Osteoblast (primary cell): ENCODE measurements at places on chromosomes 1 and 21. TPM values are rescaled to one million over a fixed set of nuclear protein-coding genes. Genes with fewer than 3 reads are reported as not detected.
A peak's percentile ranks its signal among the peaks of the same experiment; 100 is the strongest.

Gene NFASC
- total RNA-seq = 28.6 and 36.9 TPM in 2 replicates

- H3K27me3 ChIP-seq = no peaks in the 10 kb centered on the region
- no peaks in the 10 kb centered on the region for H3K36me3 ChIP-seq
- peak; percentile 81 for DNase-seq
Measured at GRCh38 chr21:45109831-45110492, 35.6 kb downstream of the ADARB1 start.

DNA sequence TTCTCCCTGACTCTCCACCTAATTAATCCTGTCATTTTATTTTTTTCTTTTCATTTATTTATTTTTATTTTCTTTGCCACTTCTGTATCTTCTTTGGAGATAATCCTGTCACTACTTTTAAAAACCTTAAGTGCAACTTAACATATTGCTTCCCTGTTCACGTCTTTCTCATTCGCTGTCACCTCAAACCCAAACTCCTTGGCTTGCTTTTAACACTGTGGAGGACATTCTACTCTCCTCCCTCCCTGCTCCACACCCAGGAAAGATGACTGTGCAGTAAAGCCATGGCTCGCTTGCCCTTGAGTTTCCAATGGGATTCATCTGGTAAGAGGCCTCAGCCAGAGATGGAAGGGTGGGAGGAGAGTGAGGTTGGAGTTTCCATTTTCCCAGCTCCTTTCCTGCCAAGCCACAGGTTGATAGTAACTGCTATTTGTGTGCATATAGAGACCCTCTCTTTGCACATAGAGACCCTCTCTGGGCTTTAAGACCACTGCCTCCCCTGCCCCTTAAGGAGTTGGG, 6.4 kb upstream of the BRWD1 start:
- H3K27ac ChIP-seq = no peak overlapping the region
- H3K4me3 ChIP-seq = no peak overlapping the region
- H3K36me3 ChIP-seq = no peaks in the 10 kb centered on the region
- H3K4me1 ChIP-seq = peaks cover 12% of the 10 kb centered on the region
- DNase-seq = peak; percentile 71

DNA sequence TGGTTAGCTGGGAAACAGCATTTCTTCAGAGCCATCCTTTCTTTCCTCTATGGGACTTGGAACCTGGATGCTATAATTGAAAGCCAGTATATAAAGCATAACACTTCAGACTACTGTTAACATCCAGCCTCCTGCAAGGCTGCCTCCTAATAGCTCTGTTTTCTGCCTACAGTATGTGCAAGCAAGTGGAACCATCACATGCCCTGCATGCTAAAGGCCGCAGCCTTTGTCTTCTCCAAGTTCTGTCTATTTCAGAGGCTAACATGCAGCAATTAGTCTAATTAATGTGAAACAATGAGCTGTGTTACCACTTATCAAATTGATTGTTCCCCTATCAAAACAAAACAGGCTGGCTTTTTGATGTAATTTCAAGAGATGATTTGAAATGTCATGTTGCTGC, 82.7 kb upstream of the ESRRG start:
- H3K27me3 ChIP-seq = no peaks in the 10 kb centered on the region
- no peaks in the 10 kb centered on the region for H3K36me3 ChIP-seq
- H3K4me3 ChIP-seq = no peak overlapping the region
- H3K27ac ChIP-seq = no peak overlapping the region
- DNase-seq = no peak
- no peaks in the 10 kb centered on the region for H3K4me1 ChIP-seq

DNA sequence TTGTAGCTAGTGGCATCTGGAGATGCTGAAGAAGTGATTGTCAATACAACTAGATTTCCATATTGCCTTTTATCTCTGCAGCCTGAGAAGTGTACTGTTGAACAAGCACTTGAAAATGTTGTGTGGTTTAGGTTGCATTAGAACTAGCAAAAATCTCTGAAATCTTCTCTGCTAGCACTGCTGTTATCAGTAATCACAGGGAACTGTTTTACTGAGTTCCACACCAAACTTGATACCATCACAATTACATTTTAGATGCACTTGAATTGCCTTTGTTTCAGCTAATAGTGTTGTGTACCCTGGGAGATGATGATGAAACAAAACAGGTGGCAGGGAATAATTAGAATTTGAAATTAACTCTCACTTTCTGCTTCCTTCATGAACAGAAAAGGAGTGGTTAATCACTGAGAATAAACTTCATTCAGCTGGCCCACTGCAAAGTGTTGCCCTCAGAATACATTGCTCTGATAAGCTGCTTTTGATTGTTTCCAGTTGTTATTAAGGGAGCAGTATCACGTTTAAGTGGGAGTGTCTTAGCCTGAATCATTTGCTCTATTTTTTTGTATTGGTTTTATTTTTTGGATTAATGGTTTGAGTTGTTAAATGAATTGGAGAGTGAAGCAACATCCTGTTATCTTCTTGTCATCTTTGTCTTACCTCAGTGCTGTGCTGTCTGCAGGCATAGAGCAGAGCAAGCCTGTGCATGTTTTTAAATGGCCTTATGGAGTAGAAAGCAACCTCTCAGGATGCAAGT, 13.0 kb downstream of the FAM20B start:
- no peak for DNase-seq
- no peak overlapping the region for H3K4me3 ChIP-seq
- H3K27me3 ChIP-seq = no peaks in the 10 kb centered on the region
- peaks cover 45% of the 10 kb centered on the region for H3K4me1 ChIP-seq

DNA sequence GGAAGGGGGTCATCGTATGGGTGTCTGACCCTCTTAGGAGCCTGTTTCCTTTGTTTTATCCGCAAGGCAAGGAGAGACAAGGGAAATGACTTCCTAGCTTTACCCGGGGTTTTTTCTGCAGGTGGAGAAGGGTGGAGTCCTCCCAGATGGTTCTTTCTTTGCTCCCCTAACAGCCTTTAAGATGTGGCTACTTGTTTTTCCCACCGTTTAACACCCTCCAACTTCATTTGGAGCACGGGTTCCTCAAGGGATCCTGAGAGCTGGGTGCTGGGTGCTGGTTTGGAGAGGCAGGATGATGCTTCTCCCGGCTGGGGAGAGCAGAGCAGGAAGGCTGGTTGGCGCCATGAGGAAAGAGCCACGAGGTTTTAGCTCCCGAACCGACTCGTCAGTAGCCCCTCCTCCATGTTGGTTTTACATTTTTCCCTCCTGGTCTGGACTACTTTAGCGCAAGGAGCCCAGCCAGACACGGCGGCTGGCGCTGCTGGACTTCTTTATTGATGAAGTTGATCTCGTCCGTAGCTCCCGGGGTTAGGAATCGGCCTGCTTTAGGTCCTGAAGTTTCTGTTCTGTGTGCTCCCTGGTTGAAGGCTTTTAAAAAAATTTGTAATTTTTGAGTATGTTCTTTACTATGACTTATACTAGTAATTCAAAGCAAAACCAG, 1.4 kb downstream of the UCK2 start:
- peak; percentile 95 for DNase-seq
- no peaks in the 10 kb centered on the region for H3K27me3 ChIP-seq
- peak overlapping the region; percentile 81 for H3K4me3 ChIP-seq
- H3K4me1 ChIP-seq = peaks cover 23% of the 10 kb centered on the region
- H3K36me3 ChIP-seq = no peaks in the 10 kb centered on the region

- H3K4me1 ChIP-seq = no peaks in the 10 kb centered on the region
- H3K4me3 ChIP-seq = no peak overlapping the region
- H3K36me3 ChIP-seq = no peaks in the 10 kb centered on the region
- H3K27me3 ChIP-seq = no peaks in the 10 kb centered on the region
- H3K27ac ChIP-seq = no peak overlapping the region
Measured at GRCh38 chr1:200524092-200524491, 96.5 kb downstream of the KIF14 start.

Gene LRRN2
- total RNA-seq = under 0.01 TPM in 1 of 2 replicates, not detected in the other

DNA sequence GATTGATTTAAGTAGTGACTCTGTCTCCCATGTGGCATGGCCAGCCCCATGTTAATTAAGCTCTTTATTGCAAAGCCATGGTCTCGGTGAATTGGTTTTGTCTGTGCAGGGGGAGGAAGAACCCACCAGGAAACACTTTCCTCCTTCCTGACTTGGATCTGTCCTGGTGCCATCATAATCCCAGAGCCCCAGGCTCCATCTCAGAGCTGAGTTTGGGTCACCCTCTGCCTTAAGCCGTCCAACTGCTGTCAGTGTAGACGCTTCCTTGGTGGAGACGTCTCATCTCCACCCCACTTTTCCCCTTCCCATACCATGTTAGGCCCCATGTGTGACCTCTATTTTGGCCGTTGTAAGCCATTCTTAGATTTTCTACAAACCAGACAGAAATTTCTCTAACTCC, 36.0 kb upstream of the COL6A2 start:
- DNase-seq = no peak
- H3K36me3 ChIP-seq = no peaks in the 10 kb centered on the region
- H3K4me3 ChIP-seq = no peak overlapping the region
- no peaks in the 10 kb centered on the region for H3K27me3 ChIP-seq
